ENCODE measurements at places on chromosomes 11 and 22.

- DNase-seq: no peak
Observed at GRCh38 chr11:23684701-23685100, 812.2 kb upstream of the LUZP2 start.

DNA sequence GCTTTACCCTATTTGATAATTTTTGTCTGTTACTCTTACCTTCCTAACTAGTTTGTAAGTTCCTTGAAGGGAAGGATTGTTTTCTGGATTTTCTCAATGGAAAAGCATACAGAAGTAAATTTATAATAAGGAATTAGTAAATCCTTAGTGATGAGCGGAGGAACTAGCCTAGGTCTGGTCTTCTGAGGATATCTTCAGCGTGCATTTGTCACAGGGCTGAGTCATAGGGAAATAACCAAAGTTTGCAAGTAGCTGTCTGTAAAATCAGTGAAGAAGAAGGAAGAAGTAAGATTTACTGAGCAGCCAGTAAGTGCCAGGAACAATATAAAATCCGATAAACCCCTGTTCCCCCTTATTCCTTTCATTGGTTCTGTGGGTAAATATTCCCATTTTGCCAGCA is 162.7 kb upstream of the SORL1-AS1 start:
- DNase-seq: no peak

DNA sequence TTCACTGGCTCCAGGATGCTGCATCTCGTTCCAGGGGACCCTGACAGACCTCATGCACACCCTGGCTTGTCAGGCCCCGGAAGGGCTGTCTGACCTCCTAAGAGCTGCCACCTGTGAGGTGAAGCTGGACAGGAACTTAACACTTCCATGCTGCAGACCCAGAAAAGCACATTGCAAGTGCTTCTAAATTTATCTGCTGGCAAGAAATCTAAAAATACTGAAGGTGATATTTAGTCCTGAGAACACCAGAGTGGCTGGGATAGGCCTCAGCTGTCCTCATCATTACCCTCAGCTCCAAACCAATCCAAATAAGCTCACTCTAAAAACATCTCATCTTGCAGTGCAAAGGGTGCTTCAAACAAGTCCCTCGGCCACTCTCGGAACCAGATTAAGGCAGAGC is 46.7 kb downstream of the ABTB2 start:
- DNase-seq: no peak

DNA sequence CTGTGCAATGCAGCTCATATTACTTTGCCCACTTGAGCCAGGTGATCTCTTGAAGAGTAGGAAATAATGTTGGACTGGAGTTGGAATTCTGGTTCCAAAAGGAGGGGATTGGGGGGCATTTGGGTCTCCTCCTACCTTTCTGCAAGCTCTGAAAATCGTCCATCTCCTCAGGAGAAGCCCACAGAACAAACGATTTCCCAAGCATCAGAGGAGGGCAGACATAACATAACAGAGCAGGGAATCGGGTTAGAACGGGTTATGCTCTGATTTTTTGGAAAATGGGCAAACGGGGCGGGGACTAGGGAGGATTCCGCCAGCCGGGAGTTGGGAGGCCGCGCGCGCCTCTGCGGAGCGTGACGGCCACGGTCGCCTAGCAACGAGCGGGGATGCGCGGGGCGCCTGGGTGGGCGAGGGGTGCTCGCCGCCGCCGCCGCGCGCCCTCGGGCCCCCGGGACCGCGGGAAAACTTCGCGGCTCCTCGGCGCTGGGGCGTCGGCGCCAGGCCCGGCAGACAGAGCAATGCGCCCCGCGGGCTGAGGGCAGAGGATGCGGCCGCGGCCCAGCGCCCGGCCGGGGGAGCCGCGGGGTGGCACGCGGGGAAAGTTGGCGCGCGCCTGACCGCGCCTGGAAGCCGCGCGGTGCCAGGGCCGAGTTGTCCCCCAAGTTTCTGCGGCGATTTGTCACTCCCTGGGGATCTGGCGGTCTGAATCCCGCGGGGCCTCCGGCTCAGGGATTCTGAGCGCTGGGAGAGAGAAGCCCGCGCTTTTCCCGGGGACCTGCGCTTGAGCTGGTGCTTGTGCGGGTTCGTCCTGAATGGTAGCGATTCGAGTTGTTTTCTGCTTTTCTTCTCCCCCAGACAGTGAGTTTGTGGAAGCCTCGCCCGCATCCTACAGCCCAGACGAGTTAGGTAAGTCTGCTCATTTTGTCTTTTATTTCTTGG is 27.8 kb upstream of the AMOTL1 start:
- DNase-seq: peak; percentile 2

DNA sequence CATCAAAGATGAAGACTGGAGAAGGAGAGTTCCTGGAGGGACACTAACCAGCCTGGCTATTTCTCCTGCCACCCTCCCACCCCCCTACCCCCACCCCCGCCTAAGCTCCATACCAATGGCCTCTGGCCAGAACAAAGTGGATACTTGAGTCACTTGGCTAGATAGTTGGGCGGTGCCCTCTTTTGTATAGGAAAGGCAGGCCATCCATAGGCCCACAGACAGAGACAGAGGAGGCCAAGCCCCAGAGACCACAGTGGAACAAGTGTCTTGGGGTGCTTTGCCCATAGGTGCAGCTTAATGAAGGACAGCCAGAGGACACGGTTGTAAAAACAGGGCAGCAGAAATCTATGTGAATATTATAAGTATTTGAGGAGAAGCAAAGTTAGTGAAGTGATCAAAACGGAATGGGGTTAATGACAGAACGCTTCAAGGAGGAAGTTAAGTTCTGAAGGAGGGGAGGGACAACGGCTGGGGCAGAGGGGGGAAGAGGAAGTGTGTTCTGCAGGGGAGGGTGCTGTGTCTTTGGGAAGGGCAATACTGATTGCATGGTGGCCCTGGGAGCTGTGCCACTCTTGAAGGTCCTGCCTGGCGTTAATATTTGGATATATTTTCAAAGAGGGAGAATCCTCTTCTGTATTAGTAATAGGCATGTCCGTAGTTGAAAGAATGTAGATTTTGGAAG is 32.7 kb downstream of the FLI1 start:
- DNase-seq: no peak

GRCh38 chr11:104918113-104918824 is 20.0 kb upstream of the CASP12 start:
- no peak for DNase-seq

DNA sequence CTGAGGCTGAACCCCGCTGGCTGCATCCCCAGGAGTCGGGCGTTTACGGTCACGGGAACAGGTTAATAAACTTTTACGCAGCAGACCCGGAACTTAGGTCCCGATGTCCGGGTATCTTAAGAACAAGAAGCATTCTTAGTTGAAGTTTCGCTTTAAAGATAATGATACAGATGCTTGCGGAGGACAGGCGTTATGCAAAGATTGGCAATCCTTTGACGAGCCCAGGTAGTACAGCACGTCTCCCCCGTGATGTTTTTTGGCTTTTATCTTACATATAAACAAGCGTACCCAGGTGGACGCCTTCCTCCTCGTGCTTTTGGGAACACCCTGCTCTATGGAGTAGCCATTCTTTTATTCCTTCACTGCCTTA is 871 bp upstream of the TOLLIP start:
- no peak for DNase-seq

- no peak for DNase-seq
Observed at GRCh38 chr11:120590472-120590871, 78.9 kb downstream of the GRIK4 start.

GRCh38 chr22:50507991-50508884 is at the start of gene NCAPH2:
Gene NCAPH2, plus strand, starts transcription at chr22:50508224. Its CDS starts 114 bp downstream, at chr22:50508338.
- peak; percentile 67 for DNase-seq

DNA sequence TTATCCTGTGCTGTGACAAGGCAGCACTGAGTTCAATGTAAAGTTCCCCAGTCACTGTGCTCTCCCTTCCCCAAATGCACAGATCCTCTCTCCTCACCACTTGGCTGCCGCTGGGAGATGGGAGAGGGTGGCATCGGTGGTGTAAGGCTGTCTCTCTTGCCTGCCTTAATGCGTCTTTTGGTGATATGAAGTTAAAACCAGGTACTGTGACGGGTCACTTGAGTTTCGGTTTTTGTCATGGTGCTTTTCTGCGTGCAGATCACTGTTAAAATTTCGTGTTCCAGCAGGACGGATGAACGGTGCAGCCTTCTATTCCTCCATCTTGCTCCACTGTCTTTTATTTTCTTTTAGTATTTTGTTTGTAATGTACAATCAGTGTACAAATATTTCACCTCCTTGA is 18.6 kb downstream of the GLB1L2 start:
- DNase-seq: no peak

GRCh38 chr11:74866557-74866956 is 82.3 kb downstream of the XRRA1 start:
- no peak for DNase-seq

DNA sequence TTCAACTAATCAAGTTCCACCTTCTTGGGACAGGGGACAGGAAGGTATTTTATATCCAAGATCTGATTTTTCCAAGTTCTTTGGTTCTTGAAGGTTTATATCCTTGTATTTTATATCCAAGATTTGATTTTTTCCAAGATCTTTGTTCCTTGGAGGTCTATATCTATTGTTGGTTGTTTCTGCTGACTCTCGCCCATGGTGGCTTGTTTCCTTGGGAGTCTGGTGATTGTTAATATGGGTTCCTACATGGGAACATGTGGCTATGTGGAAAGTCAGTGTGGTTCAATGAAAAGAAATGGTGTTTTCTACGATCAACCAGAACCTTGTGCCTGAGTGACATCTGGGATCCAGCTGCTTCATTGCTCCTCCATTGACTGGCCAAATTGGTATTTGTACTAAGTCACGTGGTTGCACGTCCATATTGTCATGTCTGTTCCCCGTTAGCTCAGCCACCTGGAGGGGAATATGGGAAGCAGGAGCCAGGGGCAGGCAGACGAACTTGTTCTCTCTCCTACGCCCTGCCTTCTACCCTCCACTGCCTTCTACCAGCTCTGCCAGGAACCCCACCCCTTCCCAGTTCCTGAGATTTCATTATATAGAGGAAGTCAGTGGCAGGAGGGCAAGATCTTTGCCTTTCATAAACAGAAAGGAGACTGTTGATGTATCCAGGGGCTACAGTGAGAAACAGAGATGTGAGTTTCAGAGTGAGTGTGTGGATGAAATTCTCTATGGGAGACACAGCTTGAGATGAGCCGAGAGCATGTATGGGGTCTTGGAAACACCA is 11.1 kb upstream of the CSF2RB start:
- no peak for DNase-seq

GRCh38 chr11:38089726-38090125 is 1491.7 kb upstream of the RAG2 start:
- DNase-seq: no peak

DNA sequence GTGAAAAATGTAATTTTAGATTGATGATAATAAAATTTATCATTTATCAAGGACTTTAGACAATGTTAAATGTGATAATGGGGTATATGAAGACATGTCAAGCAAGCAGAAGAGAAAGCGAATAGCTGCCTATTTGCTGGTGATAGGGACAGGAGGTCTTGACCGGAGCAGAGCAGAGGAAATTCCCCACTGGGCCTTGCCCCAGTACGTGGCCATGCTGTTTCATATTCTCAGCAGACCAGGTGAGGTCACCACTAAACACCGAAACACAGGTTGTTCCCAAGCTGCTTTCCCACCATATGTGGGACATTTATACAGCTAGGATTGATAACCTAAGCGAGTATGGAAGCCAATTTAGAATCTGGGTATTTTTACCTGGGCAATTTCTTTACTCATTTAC is 1629.6 kb downstream of the FAM181B start:
- no peak for DNase-seq

DNA sequence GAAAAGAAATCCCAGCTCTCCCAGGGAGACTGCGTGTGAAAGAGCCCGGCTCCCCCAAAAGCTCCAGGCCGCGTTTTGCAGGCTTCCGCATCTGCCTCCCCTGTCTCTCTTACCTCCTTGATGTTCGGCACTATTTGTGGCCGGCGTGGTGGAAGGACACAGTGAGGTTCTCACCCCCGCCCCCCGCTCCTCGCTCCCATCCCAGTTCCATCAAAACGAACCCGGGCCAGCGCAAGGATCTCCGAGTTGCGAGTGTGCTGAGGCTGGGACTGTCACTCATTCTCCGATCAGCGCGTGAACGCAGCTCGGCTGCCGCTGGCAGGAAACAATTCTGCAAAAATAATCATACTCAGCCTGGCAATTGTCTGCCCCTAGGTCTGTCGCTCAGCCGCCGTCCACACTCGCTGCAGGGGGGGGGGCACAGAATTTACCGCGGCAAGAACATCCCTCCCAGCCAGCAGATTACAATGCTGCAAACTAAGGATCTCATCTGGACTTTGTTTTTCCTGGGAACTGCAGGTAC is at the start of gene NCAM1:
TSS of gene NCAM1 (plus strand) at position 275 of the 523 bp plus-strand sequence.
- DNase-seq: peak; percentile 79

DNA sequence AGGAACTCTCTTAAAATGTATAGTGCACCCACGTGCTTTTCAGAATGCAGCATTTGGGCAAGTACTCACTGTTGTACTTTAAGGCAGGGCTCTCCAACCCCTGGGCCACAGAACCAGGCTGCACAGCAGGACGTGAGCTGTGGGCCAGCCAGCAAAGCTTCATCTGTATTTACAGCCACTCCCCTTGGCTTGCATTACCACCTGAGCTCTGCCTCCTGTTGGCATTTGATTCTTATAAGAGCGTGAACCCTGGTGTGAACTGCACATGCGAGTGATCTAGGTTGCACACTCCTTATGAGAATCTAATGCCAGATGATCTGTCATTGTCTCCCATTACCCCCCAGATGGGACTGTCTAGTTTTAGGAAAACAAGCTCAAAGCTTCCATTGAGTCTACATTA is 3.0 kb downstream of the C11orf58 start:
- DNase-seq: no peak
